ENCODE measurements at places on chromosomes 4 and X.

- no peak for DNase-seq
- peaks cover 7% of the 10 kb centered on the region for H3K4me1 ChIP-seq
- H3K36me3 ChIP-seq, result no peaks in the 10 kb centered on the region
- H3K27me3 ChIP-seq, result no peaks in the 10 kb centered on the region
- H3K27ac ChIP-seq, result no peak overlapping the region
- no peak overlapping the region for H3K4me3 ChIP-seq
Observed at GRCh38 chr4:185384930-185385331, 10.8 kb downstream of the LRP2BP start.

DNA sequence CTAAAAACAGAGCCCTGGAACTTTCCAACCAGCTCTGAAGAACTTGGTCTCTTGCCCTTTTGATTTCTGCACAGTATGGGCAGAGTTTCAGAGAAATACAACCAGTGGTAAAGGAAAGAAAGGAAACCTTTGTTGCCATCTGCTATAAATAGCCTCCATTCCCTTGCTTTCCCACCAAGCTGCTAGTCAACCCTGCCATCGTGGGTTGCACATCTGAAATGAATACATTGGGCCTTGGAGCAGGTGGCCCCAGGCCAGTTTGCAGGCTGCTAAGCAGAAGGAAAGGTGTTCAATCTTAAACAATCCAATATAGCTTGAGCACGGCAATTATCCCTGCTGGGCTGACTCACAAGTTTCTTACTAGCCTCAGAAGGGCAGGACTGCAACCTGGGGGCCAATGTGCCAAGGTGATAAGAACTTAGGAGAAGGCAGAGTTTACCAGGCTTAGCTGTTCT, 142.5 kb downstream of the PPARGC1A start:
- no peak overlapping the region for H3K27ac ChIP-seq
- H3K4me3 ChIP-seq, result no peak overlapping the region
- H3K27me3 ChIP-seq, result no peaks in the 10 kb centered on the region
- H3K36me3 ChIP-seq, result no peaks in the 10 kb centered on the region
- DNase-seq, result no peak

GRCh38 chr4:177119021-177119471, 190.6 kb upstream of the NEIL3 start:
- H3K27ac ChIP-seq, result no peak overlapping the region
- no peaks in the 10 kb centered on the region for H3K27me3 ChIP-seq
- no peaks in the 10 kb centered on the region for H3K36me3 ChIP-seq

- DNase-seq, result no peak
- no peaks in the 10 kb centered on the region for H3K27me3 ChIP-seq
- no peak overlapping the region for H3K4me3 ChIP-seq
- no peaks in the 10 kb centered on the region for H3K4me1 ChIP-seq
- no peak overlapping the region for H3K27ac ChIP-seq
Observed at GRCh38 chr4:105838082-105838481, 57.2 kb upstream of the NPNT start.

- H3K4me1 ChIP-seq, result no peaks in the 10 kb centered on the region
- no peaks in the 10 kb centered on the region for H3K27me3 ChIP-seq
- H3K36me3 ChIP-seq, result no peaks in the 10 kb centered on the region
- DNase-seq, result no peak
- H3K4me3 ChIP-seq, result no peak overlapping the region
Observed at GRCh38 chr4:33425936-33426335, 2705.8 kb downstream of the PCDH7 start.
